ENCODE measurements at places on chromosomes 7 and 10.

DNA sequence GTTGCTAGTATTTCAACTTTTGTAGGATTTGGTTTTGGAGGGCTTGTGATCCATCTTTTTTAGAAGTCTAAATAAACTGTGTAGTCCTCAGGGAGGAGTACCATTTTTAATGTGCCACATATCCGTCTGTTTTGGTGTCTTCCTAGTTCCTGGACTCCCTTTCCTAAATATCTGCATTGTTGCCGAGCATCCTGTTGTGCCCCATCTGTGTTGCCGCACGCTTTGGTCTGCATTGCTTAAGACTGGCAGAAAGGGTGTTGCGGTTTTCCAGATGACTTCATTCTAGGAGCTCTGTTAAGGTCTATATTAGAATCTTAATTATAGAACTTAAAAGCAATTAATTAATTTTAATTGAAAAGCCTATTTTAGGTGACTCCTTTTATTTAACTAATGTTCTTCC lies 49.4 kb downstream of the RBM33 start:
- DNase-seq, result no peak

- no peak for DNase-seq
Observed at GRCh38 chr7:156169474-156170370, 357.5 kb upstream of the SHH start.

GRCh38 chr10:63430091-63430998 lies 35.4 kb downstream of the JMJD1C start:
- no peak for DNase-seq

DNA sequence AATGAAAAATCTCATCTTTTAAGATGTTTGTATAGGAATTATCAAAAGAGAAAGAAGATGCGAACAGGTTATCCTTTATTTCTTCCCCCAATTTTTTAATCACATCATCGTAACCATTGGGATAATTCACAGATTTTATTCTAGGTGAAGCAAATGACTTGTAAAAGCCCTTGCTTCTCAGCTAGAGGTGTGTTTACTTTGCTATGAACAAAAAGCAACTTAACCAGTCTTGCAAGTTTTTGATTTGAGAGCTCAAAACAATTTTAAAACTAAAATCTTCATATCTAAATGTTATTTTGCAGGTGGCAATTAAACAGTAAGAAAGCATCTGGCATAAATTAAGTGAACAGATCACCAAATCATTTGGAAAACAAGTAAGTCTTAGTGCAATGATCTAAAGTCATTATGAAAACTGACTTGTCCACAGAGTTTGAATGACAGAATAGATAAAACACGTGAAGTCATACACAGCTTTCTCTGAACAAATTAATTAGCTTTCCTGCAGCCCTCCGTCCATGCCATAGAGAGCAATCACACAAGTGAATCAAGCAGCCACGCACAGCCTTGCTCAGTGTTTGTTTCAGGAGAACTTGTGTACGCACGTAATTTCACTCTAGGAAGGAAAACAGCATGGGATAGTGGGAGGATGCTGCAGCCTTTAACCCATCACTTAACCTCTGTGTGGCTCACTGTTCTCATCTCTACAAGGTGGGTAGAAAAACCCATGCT lies 85.0 kb upstream of the ZNF800 start:
- DNase-seq, result no peak

GRCh38 chr10:62853710-62854109 lies 37.5 kb upstream of the EGR2 start:
- no peak for DNase-seq

DNA sequence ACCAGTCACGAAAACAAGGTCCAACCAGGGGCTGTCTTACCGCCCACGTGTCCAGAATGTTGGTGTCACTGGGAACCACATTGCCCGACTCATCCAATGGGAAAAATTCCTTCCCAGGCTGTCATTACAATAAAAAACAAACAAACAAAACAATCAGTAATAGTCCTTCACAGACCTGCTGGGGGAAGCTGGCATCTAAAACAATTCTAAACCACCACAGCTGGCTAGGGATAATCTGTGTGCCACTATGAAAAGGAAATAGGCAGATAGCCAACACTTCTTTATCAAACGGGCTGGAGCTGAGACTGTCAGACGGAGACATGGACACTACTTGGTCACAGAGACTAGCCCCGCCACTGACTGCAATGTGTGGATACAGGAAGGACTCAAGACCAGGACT lies 9.2 kb downstream of the AKR1B1 start:
- no peak for DNase-seq

- no peak for DNase-seq
Observed at GRCh38 chr10:2978111-2978510, 89.2 kb upstream of the PFKP start.

DNA sequence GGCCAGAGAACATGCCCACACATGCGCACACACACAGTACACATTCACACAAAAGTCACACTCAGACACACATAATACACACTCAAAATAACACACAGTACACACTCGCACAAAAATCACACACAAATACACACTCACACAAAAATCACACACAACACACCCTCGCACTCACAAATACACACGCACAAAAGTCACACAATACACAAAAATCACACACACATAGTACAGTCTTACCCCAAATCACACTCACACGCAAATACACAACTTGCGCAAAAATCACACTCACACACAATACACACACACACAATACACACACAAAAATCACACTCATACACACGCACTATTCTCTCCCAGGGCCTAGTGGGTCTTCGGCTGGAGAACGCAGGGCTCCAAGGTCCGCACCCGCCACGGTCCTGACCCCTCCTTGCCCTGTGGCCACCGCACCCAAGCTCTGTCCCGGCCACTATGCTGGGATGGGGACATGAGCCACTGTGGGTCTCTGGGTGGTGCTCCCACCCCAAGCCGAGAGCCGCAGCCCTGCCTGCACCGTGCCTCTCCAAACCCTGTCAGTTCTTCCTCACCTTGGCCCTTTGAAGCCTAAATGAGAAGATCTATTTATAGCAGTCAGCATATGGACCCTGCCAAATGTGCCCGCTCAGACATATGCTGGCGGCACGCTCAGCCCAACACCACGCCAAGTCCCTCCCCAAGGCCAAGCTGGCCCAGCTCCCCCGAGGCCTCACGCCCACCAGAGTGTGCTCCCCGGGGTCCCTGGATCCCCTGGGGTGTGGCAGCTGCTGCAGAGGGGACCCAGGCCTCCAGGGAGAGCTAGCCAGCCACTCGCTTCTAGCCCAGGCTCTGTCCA lies 55.9 kb downstream of the ELFN1 start:
- no peak for DNase-seq

DNA sequence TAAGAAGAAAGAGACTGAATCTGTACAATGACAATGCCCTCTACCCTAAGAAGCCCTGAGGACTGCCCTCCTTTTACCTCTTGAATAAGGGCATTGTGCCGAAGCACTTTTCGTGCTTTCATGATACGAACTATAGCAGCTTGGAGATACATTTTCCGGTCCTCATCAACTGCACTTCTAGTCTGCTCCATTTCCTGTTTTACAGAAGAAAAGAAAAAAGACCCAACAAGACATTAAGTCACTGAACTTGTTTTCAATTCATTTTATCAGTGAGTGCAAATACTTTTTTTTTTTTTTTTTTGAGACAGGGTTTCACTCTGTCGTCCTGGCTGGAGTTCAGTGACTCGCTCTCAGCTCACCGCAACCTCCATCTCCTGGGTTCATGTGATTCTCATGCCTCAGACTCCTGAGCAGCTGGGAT lies 78.4 kb downstream of the CUL2 start:
- no peak for DNase-seq

DNA sequence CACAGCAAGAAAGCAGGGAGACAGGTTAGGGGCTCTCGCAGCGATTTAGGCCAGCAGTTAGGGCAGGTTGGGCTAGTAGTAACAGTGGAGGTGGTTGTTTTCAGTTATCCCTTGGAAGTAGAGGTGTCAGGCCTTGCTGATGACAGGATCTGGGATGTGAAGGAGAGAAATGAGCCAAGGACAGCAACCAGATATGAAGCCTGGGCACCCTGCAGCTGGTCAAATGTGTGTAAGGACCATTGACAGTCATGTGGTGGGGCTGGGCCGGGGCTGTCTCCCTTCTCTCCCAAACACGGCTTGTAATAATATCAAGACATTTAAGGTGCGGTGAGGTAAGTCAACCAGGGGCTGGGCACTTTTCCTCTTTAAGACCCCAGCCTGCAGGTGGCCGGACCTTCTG lies 112.5 kb upstream of the IGFBP3 start:
- no peak for DNase-seq

GRCh38 chr10:121865554-121865953 lies 62.3 kb downstream of the ATE1 start:
- DNase-seq, result no peak

GRCh38 chr10:47019155-47020145 lies 108.2 kb downstream of the PTPN20 start:
- DNase-seq, result no peak

GRCh38 chr7:89666136-89666835 lies 488.0 kb upstream of the STEAP1 start:
- DNase-seq, result no peak

- DNase-seq, result no peak
Observed at GRCh38 chr7:64300641-64301405, 12.9 kb upstream of the ZNF736 start.

GRCh38 chr7:95845007-95845406 lies 72.7 kb downstream of the DYNC1I1 start:
- DNase-seq, result no peak

GRCh38 chr10:21954690-21955089 lies 48.8 kb downstream of the DNAJC1 start:
- no peak for DNase-seq

DNA sequence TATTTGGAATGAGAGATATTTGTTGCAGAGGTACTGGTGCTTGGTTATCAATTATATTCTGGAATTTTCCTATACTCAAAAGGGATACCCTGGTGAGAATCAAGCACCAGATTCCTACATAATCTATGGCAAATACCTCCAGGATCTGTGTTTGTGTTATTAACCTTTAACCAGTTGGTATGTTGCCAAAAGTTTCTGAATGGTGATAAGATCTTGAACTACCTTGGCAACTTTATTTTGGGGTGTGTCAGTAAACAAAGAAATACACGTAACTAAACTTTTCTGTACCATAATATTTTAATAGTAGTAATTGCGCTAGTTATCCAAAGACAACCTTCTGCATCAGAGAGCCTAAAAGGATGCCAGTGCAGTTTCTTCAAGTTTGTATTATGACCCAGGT lies 13.4 kb downstream of the SCIN start:
- DNase-seq, result no peak

DNA sequence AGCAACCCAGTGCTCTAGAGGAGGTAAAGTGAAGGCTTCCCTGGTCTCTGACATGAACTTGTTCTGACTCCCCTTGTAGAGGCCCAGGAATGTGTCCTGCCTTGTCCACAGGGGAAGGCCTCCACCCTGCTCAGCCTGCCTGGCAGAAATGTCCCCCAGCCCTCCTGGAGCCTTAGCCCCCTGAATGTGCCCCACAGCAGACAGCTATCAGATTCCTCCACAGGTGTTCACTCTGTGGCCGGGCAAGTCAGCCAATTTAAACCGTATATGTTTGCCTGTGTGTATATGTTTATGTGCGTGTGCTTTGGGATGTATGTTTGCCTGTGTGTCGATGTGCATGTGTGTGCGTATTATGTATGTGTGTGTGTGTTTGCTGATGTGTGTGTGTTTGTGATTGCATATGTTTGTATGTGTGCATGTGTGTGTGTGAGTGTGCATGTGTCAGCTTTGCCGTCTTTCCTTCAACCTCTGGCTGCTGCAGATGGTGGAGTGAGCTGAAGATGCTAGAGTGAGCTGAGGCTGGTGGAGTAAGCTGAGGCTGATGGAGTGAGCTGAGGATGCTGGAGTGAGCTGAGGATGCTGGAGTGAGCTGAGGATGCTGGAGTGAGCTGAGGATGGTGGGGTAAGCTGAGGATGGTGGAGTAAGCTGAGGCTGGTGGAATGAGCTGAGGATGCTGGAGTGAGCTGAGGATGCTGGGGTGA lies 68.9 kb upstream of the ANTXRL start:
- DNase-seq, result no peak

DNA sequence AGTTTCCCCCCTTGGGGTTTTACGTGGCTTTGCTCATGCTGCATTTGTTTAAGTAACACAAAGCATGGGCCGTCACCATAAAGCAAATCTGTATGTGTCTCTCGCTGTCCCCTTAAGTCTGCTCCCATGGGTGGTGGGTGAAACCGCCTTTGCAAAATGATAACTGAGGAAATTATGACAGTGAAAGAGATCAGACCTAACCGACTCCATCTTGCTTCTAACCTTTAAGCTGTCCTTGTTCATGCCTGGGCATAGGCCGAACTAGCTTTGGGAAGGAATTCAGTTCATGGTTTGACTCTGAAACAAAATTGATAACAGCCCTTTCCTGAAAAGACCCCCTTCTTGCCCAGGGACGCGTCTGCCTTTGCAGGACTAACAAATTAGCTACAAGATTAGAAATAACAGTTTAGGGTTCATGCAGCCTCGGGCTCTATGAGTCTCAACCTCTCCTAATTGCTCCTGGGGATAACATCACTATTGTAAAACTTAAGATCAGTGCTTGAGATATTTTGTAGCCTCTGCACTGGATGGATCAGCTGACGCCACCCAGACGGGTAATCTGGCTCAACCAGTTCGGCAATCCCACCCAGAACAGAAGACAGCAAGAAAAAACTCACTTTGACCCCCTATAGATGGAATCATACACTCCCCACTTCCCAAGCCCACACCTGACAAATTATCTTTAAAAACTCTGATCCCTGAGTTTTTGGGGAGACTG lies 623.7 kb downstream of the TYW1 start:
- no peak for DNase-seq

GRCh38 chr10:44325596-44326307 lies 59.1 kb downstream of the CXCL12 start:
- no peak for DNase-seq

DNA sequence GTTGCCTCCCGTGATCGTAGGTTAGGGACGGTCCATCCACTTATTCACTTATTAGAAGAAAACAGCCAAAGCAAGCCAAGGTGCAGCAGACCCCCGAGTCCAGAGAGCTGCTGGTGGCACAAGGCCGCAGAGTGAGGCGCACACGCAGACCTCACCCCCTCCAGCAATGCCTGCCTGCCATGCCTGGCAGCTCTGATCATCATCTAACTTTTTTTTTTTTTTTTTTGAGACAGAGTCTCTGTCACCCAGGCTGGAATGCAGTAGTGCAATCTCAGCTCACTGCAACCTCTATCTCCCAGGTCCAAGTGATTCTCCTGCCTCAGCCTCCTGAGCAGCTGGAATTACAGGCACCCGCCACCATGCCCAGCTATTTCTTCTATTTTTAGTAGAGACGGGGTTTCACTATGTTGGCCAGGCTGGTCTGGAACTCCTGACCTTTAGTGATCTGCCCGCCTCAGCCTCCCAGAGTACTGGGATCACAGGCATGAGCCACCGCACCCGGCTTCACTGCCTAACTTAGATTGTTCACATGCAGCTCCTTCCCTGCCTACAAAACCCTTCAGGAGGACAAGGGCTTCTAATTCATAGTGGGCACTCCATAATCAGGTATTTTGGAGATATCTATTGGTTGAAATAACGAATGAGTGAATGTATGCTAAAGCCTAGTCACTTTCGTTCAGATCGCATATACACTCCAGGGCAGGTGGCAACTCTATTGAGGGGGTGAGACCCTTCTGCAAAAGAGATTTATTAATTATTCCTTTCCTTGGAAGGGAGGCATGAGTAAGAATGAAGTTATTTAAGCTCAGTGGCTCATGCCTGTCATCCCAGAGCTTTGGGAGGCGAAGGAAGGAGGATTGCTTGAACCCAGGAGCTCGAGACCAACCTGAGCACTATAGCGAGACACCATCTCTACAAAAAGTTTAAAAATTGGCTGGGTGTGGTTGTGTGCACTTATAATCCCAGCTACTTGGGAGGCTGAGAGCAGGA lies 15.9 kb downstream of the TRIM56 start:
- no peak for DNase-seq
